ENCODE measurements at places on chromosomes 1 and 21. TPM values are rescaled to one million over a fixed set of nuclear protein-coding genes. Genes with fewer than 3 reads are reported as not detected.

- no peaks in the 10 kb centered on the region for H3K36me3 ChIP-seq
- DNase-seq, result no peak
- H3K27ac ChIP-seq, result no peak overlapping the region
- peaks cover 30% of the 10 kb centered on the region for H3K27me3 ChIP-seq
- no peak overlapping the region for H3K4me3 ChIP-seq
- no peaks in the 10 kb centered on the region for H3K4me1 ChIP-seq
These were observed 23.2 kb upstream of the CHIT1 start for GRCh38 chr1:203252678-203253077.

DNA sequence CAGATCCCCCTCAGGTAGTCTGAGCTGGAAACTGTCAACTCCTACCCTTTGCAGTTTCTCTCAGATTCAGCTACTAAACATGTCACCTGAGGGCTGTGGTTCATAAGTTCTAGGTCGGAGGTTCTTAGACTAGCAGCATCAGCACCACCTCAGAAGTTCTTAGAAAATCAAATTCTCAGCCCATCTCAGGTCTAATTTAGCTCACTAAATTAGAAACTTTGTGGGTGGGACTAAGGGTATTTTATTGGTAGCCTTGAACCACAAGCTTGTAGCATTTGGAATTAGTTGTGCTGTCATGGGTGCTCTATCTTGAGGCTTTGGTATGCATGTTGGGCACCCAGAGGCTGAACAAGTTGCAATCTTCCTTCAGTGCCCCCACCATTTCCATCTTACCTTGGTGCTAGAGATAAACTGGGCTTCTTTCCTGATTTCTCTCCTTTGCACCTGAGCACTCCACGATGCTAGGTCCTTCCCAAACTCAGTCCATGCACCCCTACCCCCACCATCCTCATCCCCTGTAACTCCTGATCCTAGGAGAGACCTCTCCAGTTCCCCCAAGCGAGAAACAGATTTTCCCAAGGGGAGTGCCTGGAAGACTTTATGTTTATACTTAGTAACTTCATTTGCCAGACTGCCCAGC lies 54.2 kb downstream of the S1PR1 start:
- peaks cover 10% of the 10 kb centered on the region for H3K27me3 ChIP-seq
- no peaks in the 10 kb centered on the region for H3K36me3 ChIP-seq
- H3K4me1 ChIP-seq, result peaks cover 76% of the 10 kb centered on the region
- no peak for DNase-seq

DNA sequence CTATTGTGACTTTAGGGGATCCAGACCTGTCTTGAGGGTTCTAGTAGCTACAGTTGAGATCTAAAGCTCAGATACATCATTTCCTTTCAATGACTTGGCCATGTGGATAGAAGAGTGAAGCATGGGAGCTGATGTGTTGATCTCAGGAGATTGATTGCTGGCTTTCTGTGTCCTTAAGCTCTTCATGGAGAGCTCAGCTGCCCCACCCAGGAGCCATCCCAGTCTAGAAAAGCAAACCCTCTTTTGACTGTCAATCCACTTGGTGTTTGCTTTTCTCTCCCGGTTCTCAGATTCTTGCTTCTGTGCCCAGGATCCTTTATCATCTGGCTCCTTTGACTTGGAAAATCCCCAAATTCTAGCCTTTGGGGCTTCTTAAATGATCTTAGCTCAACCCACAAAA lies 87.2 kb downstream of the ATP1A1 start:
- no peak overlapping the region for H3K4me3 ChIP-seq
- peaks cover 9% of the 10 kb centered on the region for H3K27me3 ChIP-seq
- H3K27ac ChIP-seq, result no peak overlapping the region
- no peaks in the 10 kb centered on the region for H3K36me3 ChIP-seq
- no peaks in the 10 kb centered on the region for H3K4me1 ChIP-seq

Gene S100B
- not detected for total RNA-seq

Gene SLAMF6
- total RNA-seq, result 50.1 TPM

DNA sequence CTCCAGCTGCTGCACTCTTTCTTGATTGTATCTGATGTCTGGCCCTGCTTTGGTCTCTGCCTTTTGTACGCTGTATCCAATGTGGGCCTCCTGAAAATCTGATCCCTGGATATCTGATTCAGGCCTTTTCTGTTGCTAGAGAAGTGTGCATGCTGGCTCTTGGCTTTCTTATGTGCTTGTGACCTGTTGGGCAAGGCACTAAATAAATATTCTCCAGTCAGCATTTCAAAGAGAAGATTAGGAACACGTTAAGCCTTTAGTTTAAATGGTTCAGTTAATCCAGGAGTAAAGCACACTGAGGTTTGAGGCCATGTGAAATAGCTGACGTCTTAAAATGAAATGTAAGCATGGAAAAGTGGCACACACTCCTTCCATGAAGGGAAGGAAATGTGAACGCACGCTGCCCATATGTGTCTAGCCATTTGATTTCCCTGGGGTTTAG lies 9.3 kb upstream of the F3 start:
- H3K36me3 ChIP-seq, result no peaks in the 10 kb centered on the region
- no peak overlapping the region for H3K27ac ChIP-seq
- no peak overlapping the region for H3K4me3 ChIP-seq
- no peaks in the 10 kb centered on the region for H3K4me1 ChIP-seq
- no peak for DNase-seq

DNA sequence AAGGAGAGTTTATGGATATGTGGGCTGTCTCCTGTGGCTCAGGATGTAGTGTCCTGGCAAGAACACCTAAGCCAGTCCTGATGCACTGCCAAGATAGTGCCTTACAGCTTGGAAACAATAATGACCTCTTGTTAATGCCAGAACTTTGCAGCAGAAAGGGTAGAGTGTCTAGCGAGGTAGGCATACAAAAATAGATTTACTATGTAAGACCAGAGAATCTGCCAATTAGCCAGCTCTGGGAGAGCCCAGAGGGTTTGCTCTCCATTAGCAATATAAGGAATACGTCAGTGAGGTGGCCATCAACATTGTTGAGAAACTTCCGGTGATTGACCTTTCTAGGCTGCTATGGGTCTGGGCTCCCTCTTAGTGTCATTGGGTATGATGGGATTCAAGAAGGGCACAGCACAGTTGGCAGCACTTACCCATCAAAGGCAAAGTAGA lies 178.5 kb upstream of the GALNT2 start:
- H3K36me3 ChIP-seq, result peaks cover 2% of the 10 kb centered on the region
- no peak overlapping the region for H3K27ac ChIP-seq
- no peak for DNase-seq
- no peaks in the 10 kb centered on the region for H3K4me1 ChIP-seq

- H3K36me3 ChIP-seq, result no peaks in the 10 kb centered on the region
- peaks cover 16% of the 10 kb centered on the region for H3K4me1 ChIP-seq
- no peak overlapping the region for H3K4me3 ChIP-seq
- peaks cover 23% of the 10 kb centered on the region for H3K27me3 ChIP-seq
These were observed 95.9 kb downstream of the SPSB1 start for GRCh38 chr1:9388335-9389180.

DNA sequence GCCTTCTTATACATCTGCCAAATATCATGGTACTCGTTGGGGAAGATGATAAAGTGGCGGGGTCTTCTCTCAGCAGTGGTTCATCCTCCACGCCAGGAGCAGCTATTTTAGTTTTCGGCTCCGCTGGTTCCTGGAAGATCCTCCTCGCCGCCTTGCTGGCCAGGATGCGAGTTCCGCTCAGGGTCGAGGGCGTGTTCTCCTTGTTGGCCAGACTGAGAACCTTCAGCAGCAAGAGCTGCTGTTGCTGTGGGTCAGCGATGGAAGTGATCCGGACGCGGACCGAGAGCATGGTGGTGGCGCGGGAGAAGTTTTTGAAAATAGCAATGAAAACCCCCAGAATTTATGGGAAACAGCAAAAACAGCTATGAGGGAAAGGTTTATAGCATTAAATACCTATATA lies 11.4 kb upstream of the CFAP126 start:
- H3K27me3 ChIP-seq, result no peaks in the 10 kb centered on the region
- no peak overlapping the region for H3K27ac ChIP-seq
- peaks cover 5% of the 10 kb centered on the region for H3K4me1 ChIP-seq

GRCh38 chr1:36692465-36693160 lies 209.9 kb upstream of the CSF3R start:
- H3K36me3 ChIP-seq, result no peaks in the 10 kb centered on the region
- no peaks in the 10 kb centered on the region for H3K4me1 ChIP-seq
- no peak overlapping the region for H3K4me3 ChIP-seq
- H3K27me3 ChIP-seq, result peaks cover 2% of the 10 kb centered on the region
- no peak for DNase-seq
- H3K27ac ChIP-seq, result no peak overlapping the region

DNA sequence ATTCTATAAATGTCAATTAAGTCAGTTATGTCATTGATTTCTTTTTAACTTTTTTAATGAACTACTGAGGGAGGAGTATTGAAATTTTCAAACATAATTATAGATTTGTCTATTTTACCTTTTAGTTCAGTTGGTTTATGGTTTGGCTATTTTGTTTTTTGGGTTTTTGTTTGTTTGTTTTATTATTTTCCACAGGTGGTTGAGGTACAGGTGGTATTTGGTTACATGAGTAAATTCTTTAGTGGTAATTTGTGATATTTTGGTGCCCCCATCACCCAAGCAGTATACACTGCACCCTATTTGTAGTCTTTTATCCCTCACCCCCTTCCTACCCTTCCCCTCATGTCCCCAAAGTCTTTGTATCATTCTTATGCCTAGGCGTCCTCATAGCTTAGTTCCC lies 9.5 kb downstream of the TDRD5 start:
- DNase-seq, result no peak
- H3K4me3 ChIP-seq, result no peak overlapping the region
- peaks cover 4% of the 10 kb centered on the region for H3K27me3 ChIP-seq
- no peak overlapping the region for H3K27ac ChIP-seq

Gene MRPL37
- total RNA-seq, result 145 TPM

Gene ADCY10
- not detected for total RNA-seq

- H3K27me3 ChIP-seq, result no peaks in the 10 kb centered on the region
- H3K36me3 ChIP-seq, result no peaks in the 10 kb centered on the region
- no peak for DNase-seq
- no peak overlapping the region for H3K4me3 ChIP-seq
- H3K4me1 ChIP-seq, result no peaks in the 10 kb centered on the region
- H3K27ac ChIP-seq, result no peak overlapping the region
These were observed 1528.6 kb upstream of the TPTE start for GRCh38 chr21:8992731-8993174.

DNA sequence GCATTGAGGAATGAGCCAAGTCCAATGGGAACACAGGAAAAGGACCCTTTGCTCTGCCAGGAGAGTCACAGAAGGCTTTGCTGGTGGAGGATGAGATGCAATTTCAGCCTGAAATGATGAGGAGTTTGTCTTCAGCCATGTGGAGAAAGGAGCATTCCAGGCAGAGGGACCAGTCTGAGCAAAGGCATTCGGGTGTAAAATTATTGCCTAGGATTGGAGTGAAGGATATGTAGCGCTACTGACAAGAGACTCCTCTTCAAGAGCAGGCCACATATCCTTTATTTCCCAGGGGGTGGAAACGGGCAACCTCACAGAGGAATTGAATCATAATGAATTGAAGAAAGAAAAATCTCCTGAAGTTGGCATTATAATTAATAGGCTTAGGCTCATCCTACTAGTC lies 1.1 kb upstream of the CSF1 start:
- H3K4me1 ChIP-seq, result peaks cover 77% of the 10 kb centered on the region
- H3K27ac ChIP-seq, result peak overlapping the region; percentile 94
- H3K27me3 ChIP-seq, result no peaks in the 10 kb centered on the region

- H3K4me1 ChIP-seq, result peaks cover 37% of the 10 kb centered on the region
- H3K27me3 ChIP-seq, result no peaks in the 10 kb centered on the region
- H3K27ac ChIP-seq, result no peak overlapping the region
- no peak overlapping the region for H3K4me3 ChIP-seq
- peaks cover 8% of the 10 kb centered on the region for H3K36me3 ChIP-seq
- DNase-seq, result no peak
These were observed 116.2 kb downstream of the SLC45A1 start for GRCh38 chr1:8434101-8434500.

Gene MSH4
- total RNA-seq, result 0.54 TPM

DNA sequence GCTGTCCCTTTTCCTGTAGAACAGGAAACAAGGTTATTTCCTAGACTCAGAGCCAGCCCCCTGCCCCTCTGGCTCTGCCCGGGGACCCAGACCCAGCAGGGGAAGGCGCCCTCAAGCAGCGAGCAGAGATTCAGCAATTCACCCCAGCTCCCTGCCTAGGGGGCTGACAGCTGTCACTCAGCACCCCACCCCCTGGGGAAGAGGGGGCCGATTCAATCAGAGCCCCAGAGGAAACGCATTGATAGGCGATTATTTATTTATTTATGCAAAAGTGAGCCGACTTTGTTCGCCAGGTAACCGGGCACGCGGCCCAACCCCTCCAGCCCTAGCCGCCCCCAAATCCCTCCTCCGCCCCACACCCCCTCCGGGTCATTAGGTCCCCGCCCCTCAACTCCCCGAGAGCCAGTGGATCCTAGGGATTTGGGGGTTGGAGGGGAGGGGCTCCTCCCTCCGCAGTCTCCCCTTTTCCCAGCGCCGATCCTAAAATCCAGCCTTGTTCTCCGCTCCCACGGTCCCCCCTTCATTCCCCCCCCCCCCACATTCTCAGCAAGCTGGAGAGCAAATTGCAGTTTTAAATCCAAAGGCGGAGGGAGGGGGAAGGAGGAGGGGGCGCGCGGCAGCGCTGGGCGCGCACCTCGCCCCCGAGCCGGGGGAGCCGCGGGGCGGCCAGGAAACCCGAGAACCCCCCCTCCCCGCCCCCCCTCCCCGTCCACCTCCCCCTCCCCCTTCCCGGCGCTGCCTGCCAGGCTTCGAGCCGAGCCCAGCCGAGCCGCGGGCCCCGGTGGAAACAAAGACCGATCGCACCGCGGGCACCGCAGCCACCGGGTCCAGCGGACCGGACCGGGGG lies 1.3 kb downstream of the AHDC1 start:
- peaks cover 44% of the 10 kb centered on the region for H3K4me1 ChIP-seq
- peaks cover 2% of the 10 kb centered on the region for H3K27me3 ChIP-seq
- DNase-seq, result peak; percentile 38
- peak overlapping the region; percentile 64 for H3K27ac ChIP-seq
- H3K4me3 ChIP-seq, result peak overlapping the region; percentile 88

Gene DDAH1
- not detected for total RNA-seq

GRCh38 chr1:995665-996633 lies 3.9 kb downstream of the HES4 start:
- H3K36me3 ChIP-seq, result no peaks in the 10 kb centered on the region
- H3K27ac ChIP-seq, result no peak overlapping the region
- no peak overlapping the region for H3K4me3 ChIP-seq
- H3K27me3 ChIP-seq, result peaks cover 27% of the 10 kb centered on the region
- no peak for DNase-seq

- peaks cover 6% of the 10 kb centered on the region for H3K27me3 ChIP-seq
- no peak for DNase-seq
- peaks cover 11% of the 10 kb centered on the region for H3K4me1 ChIP-seq
- H3K27ac ChIP-seq, result no peak overlapping the region
- H3K36me3 ChIP-seq, result no peaks in the 10 kb centered on the region
- no peak overlapping the region for H3K4me3 ChIP-seq
These were observed 288.5 kb upstream of the SNX7 start for GRCh38 chr1:98373056-98373455.

DNA sequence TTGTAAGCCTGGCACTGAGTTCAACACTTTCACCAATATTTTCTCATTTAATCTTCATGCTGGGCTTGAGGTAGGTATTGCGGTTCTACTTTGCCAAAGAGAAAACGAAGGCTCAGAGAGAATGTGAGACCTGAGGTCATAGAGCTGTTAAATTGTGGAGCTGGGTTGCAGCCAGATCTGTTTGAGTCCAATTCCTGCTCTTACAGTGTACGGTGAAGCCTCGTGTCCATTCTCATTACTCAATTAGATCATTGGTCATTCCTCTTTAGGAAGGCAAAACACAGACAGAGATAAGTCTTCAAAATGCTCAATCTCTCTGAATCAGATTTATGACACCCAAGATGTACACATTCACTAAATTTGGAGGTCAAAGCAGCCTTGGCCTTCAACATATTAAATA lies 559.0 kb upstream of the DAB1 start:
- DNase-seq, result no peak
- H3K27ac ChIP-seq, result no peak overlapping the region
- no peaks in the 10 kb centered on the region for H3K36me3 ChIP-seq
- H3K27me3 ChIP-seq, result no peaks in the 10 kb centered on the region
- H3K4me3 ChIP-seq, result no peak overlapping the region

Measured in activated T-helper 1 cell treated with anti-CD3 and anti-CD28 coated beads, Interleukin-12 subunit alpha, Interleukin-12 subunit beta, Interleukin-2, Interleukin-4 antibody, amounts not matched to agents 30 ng/mL and 10 ng/mL and 1 ng/mL, durations not matched to agents 14 hours and 24 hours and 36 hours (primary cell).